Caudate nucleus (tissue), 63 donors: ENCODE measurements at places on chromosomes 3 and 15.

- no peak for DNase-seq
These were observed 65.0 kb upstream of the DAZL start for GRCh38 chr3:16670191-16670590.

- DNase-seq, result no peak
These were observed 109.2 kb downstream of the EEFSEC start for GRCh38 chr3:128262457-128262856.

DNA sequence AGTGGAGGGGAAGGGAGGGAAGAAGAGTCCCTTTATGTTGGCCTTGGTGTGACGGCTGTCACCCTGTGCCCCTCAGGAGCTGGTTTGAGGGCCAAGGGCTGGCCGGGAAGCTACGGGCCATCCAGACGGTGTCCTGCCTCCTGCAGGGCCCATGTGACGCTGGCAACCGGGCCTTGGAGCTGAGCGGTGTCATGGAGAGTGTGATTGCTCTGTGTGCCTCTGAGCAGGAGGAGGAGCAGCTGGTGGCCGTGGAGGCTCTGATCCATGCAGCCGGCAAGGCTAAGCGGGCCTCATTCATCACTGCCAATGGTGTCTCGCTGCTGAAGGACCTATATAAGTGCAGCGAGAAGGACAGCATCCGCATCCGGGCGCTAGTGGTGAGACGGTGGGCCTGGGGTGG is 8.1 kb upstream of the RCCD1 start:
- no peak for DNase-seq

DNA sequence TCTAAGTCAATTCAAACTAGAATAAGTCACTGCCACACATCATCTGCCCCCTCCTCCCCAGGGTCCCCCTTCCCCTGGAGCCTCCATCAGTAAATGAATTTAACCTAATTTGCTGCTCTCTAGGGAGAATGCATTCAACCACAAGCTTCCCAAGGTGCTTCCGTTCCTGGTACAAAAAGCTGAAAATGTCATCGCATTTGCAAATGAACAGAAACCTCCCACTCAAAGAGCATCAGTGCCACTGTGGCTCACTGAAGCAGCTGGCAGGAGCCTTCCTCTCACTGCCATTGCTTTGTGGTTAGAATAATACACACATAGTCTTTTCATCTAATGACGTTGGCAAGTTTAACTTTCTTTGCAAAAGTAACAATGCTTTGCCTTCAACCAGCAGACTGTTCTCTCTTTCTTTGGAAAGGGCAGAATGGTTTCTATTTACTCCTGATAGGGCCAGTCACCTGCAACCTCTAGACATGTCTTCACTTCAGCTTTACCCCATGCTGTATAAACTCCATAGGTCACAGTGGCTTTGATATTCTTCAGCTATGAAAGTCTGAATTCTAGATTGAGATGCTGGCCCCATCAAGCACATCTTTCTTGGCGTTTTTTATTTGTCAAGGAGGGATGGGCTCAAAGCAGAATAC is 238.1 kb downstream of the CPNE4 start:
- DNase-seq, result peak; percentile 3
